ENCODE measurements at places on chromosomes 16 and 17. TPM values are rescaled to one million over a fixed set of nuclear protein-coding genes. Genes with fewer than 3 reads are reported as not detected.

DNA sequence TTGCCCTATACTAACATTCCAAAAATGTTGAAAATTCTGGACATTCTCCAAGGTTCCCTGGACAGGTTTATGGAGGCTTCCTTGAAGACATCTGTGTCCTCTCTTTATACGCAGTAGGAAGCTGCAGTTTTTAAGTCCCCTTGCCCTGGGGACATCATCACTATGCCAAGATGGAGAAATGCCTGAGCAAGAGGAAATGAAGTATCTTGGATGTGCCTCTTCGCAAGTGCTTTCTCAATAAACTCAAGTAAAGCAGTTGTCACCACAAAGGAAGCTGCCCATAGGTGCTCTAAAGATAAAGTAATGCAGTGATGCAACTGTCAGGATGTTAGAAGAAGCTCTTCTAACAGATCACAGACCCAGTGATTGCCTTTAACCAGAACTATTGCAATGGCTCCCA, 71.0 kb downstream of the CDYL2 start:
- H3K4me3 ChIP-seq = no peak overlapping the region
- H3K27ac ChIP-seq = no peak overlapping the region
- no peaks in the 10 kb centered on the region for H3K4me1 ChIP-seq
- H3K36me3 ChIP-seq = peaks cover 4% of the 10 kb centered on the region
- H3K27me3 ChIP-seq = no peaks in the 10 kb centered on the region

- H3K27ac ChIP-seq = no peak overlapping the region
- no peaks in the 10 kb centered on the region for H3K36me3 ChIP-seq
- DNase-seq = no peak
- no peaks in the 10 kb centered on the region for H3K27me3 ChIP-seq
Measured at GRCh38 chr16:59634004-59634579, 900.0 kb upstream of the GOT2 start.

DNA sequence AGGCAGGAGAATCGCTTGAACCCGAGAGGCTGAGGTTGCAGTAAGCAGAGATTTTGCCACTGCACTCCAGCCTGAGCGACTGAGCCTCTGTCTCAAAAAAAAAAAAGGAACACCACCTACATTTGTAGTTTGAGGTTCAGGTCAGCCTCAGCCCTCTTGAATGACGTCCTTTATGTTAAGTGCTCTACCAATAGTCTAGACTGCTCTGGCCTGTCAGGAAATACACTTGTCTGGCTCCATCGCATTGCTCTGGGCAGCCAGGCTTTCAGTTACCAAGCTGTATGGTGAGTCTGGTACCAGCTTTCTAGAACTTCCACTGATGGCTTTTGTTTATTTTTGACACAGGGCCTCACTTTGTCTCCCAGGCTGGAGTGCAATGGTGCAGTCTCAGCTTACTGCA, 11.4 kb downstream of the SOCS7 start:
- no peak overlapping the region for H3K4me3 ChIP-seq
- H3K27ac ChIP-seq = no peak overlapping the region
- H3K4me1 ChIP-seq = no peaks in the 10 kb centered on the region
- no peak for DNase-seq

The CETP gene
- total RNA-seq = 1.0 TPM

DNA sequence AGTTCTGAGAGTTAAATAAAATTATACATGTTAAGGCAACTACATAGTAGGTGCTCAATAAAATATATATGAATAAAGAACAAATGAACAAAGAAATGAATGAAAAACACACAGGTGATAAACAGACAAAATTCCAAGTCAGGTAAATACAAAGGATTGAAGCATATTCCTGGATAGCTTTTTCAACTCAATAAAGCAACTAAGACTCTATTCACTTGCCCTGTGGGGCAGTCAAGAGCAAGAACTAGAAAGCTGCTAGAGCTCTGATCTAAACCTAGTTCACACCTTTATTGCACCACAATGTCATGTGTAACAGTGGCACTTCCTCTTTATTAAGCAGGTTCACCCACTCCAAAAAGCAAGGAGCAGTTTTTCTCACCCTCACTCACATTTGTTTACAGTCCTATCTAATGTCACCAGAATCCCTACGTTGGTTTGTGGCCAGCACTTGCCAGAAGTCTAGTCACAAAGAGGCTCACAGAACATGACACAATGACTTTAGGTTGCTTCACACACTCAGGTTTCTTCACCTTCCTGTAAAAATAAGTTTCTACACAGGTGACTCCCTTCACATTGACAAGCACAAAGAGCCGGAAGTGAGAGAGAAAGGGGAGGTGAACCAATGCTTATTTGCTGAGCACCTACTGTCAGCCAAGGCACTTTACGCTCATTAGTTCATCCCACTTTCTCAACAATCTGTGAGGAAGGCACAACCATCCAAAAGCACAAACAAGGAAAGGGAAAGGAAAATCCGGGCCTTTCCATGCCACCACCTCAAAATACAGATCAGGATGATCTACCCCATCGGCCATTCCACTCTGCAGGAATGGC, 70.8 kb downstream of the XPO6 start:
- peak overlapping the region; percentile 70 for H3K4me3 ChIP-seq
- H3K36me3 ChIP-seq = peaks cover 53% of the 10 kb centered on the region
- DNase-seq = no peak
- no peaks in the 10 kb centered on the region for H3K27me3 ChIP-seq

- DNase-seq = peak; percentile 18
- peaks cover 92% of the 10 kb centered on the region for H3K4me1 ChIP-seq
- peaks cover 74% of the 10 kb centered on the region for H3K36me3 ChIP-seq
- no peaks in the 10 kb centered on the region for H3K27me3 ChIP-seq
- H3K27ac ChIP-seq = peak overlapping the region; percentile 59
- H3K4me3 ChIP-seq = peak overlapping the region; percentile 64
Measured at GRCh38 chr16:27428026-27428785, 26.2 kb downstream of the IL21R start.

DNA sequence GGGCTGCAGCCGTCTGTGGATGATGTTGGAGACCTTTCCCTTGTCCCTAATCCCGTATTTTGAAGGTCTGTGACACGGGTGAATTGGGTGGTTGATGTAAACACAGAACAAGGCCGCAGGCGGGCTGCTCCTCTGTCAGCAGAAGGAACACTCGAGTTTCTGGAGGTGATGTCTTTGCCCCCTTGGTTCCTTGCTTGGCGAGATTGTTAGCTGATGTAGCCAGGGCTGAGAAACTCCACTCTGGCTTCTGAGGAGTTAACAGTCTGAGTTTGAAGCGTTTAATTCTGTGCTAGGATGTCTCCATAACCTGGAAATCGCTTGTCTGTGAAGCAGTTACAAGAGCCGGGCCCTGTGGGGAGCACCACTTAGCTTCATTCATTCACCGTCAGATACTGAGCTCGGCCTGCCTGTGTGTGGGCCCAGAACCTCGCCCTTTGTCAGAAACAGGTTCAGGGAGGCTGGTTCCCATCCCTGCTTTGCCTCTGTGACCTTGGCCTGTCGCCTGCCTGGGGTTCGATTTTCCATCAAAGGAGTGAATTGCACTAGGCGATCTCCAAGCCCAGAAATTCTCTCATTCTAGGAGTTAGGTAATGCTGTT, 1.3 kb downstream of the MAPK8IP3 start:
- peak overlapping the region; percentile 86 for H3K4me3 ChIP-seq
- peaks cover 48% of the 10 kb centered on the region for H3K4me1 ChIP-seq
- peaks cover 36% of the 10 kb centered on the region for H3K36me3 ChIP-seq
- no peak for DNase-seq
- peak overlapping the region; percentile 84 for H3K27ac ChIP-seq

The PRAC1 gene
- total RNA-seq = not detected

The HEATR3 gene
- 17.8 TPM for total RNA-seq

GRCh38 chr17:66839616-66840015, 4.7 kb downstream of the CACNG5 start:
- no peak for DNase-seq
- no peaks in the 10 kb centered on the region for H3K36me3 ChIP-seq
- peaks cover 1% of the 10 kb centered on the region for H3K4me1 ChIP-seq
- H3K4me3 ChIP-seq = no peak overlapping the region
- no peak overlapping the region for H3K27ac ChIP-seq

DNA sequence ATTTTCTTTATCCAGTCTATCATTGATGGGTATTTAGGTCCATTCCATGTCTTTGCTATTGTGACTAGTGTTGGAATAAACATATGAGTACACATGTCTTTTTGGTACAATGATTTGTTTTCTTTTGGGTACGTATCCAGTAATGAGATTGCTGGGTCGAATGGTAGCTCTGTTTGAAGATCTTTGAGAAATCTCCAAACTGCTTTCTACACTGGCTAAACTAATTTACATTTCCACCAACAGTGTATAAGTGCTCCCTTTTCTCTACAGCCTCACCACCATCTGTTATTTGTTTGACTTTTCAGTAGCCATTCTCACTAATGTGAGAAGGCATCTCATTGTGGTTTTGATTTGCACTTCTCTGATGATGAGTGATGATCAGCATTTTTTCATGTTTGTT, 103.7 kb downstream of the GOSR1 start:
- no peak for DNase-seq
- H3K36me3 ChIP-seq = no peaks in the 10 kb centered on the region
- peaks cover 2% of the 10 kb centered on the region for H3K27me3 ChIP-seq

DNA sequence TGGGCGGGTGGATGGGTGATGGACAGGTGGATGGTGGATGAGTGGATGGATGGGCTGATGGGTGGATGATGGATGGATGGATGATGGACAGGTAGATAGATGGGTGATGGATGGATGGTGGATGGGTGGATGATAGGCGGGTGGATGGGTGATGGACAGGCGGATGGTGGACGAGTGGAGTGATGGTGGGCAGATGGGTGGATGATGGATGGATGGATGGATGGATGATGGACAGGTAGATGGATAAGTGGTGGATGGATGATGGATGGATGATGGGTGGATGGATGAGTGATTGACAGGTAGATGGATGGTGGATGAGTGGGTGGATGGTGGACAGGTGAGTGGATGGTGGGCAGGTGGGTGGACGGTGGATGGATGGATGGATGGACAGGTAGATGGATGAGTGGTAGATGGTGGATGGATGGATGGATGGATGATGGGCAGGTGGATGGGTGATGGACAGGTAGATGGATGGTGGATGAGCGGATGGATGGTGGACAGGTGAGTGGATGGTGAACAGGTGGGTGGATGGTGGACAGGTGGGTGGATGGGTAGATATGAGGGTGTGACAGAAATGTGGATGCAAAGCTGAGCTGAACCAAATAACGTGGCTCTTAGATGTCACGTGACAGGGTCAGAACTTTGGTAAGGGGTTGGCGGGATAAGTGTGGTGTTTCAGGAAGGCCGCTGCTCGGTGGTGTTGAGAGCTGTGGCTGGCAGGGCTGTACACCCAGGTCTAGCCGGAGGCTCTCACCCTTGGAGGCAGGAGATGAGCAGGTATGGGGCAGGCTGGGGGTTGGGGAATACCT, 234.3 kb upstream of the CIBAR2 start:
- H3K36me3 ChIP-seq = no peaks in the 10 kb centered on the region
- no peaks in the 10 kb centered on the region for H3K4me1 ChIP-seq
- H3K27me3 ChIP-seq = no peaks in the 10 kb centered on the region
- DNase-seq = no peak
- H3K27ac ChIP-seq = no peak overlapping the region

GRCh38 chr16:31202414-31203375, at the start of gene PYCARD:
PYCARD (minus strand) TSS chr16:31202760; CDS start chr16:31202690, 70 bp downstream.
- H3K4me1 ChIP-seq = peaks cover 56% of the 10 kb centered on the region
- DNase-seq = peak; percentile 61
- H3K4me3 ChIP-seq = peak within 1 kb of the TSS; percentile 91
- H3K27me3 ChIP-seq = no peaks in the 10 kb centered on the region
- peak within 1 kb of the TSS; percentile 86 for H3K27ac ChIP-seq

The HOXB7 gene
- 0.93 TPM for total RNA-seq

- no peaks in the 10 kb centered on the region for H3K36me3 ChIP-seq
- peak overlapping the region; percentile 24 for H3K27ac ChIP-seq
- peaks cover 4% of the 10 kb centered on the region for H3K4me1 ChIP-seq
- H3K27me3 ChIP-seq = no peaks in the 10 kb centered on the region
- no peak for DNase-seq
Measured at GRCh38 chr16:1430214-1430758, 592 bp upstream of the PERCC1 start.

DNA sequence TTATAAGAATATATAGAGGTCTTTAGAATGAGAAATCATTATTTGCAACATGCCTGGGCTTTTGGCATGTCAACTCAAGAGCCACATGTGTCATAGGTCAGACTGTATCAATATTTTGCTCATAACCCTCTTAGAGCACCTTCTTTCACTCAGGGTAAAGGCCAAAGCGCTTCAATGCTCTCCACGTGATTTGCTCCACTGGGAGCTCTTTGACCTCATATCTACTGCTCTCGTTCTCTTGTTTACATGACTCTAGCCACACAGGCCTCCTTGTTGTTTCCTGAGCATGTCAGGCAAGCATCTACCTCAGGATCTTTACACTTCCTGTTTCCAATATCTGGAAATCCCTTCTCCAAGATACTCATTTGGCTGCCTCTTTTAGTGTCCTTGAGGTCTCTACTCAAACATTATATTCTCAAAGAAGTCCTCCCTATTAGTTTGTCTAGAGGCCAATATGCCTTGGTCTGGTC, 148.4 kb downstream of the TOX3 start:
- H3K27ac ChIP-seq = no peak overlapping the region
- H3K4me3 ChIP-seq = no peak overlapping the region
- no peaks in the 10 kb centered on the region for H3K36me3 ChIP-seq
- no peaks in the 10 kb centered on the region for H3K27me3 ChIP-seq
- DNase-seq = no peak

DNA sequence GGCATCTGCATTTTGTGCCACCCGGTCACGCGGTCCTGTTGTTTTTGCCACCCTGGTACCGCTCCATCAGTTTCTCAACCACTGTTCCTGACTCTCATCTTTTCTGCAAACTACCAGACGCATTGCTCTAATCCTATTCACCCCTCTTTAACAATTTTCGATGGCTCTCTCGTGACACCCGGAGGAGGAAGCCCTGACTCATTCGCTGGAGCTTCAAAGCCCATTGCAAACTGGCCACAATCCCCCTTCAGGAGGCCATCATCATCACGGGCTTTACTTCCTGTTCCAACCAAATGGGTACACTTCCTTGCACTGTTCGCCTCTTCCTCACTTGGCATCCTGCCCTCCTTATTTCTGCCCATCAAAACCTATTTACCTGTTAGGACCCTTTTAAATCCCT, 155.3 kb downstream of the RGS9 start:
- H3K4me3 ChIP-seq = no peak overlapping the region
- no peak for DNase-seq
- peaks cover 13% of the 10 kb centered on the region for H3K27me3 ChIP-seq
- H3K4me1 ChIP-seq = no peaks in the 10 kb centered on the region
- H3K36me3 ChIP-seq = no peaks in the 10 kb centered on the region

The SBK1 gene
- total RNA-seq = 0.58 TPM

DNA sequence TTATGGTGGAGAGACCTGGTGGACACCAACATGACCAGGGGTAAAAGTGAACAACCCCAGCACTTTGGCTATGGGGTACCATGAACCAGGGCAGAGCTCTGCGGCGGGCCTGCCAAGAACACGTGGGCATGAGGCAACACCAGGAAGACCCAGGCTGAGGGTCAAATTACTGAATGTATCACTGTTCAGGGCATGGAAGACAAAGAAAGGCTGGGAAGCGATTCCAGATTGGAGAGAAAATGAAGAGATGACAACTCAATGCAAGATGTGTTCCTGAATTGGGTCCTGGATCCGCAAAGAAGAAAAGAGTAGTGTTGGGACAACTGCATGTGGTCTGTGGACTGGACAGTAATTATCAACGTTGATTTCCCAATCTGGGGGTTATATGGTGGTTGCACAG, 19.8 kb downstream of the SPHK1 start:
- no peaks in the 10 kb centered on the region for H3K27me3 ChIP-seq
- no peak for DNase-seq
- H3K36me3 ChIP-seq = peaks cover 64% of the 10 kb centered on the region
- H3K27ac ChIP-seq = no peak overlapping the region
- peaks cover 47% of the 10 kb centered on the region for H3K4me1 ChIP-seq

- peaks cover 6% of the 10 kb centered on the region for H3K36me3 ChIP-seq
- H3K27ac ChIP-seq = peak overlapping the region; percentile 86
- DNase-seq = no peak
- peaks cover 69% of the 10 kb centered on the region for H3K4me1 ChIP-seq
- peak overlapping the region; percentile 67 for H3K4me3 ChIP-seq
Measured at GRCh38 chr16:57530104-57530521, 6.3 kb downstream of the CCDC102A start.

Data from activated B cell treated with CpG ODN at 0.5 μM for 24 hours (primary cell).